Choroid plexus epithelial cell (primary cell): ENCODE measurements at places on chromosomes 4 and X.

DNA sequence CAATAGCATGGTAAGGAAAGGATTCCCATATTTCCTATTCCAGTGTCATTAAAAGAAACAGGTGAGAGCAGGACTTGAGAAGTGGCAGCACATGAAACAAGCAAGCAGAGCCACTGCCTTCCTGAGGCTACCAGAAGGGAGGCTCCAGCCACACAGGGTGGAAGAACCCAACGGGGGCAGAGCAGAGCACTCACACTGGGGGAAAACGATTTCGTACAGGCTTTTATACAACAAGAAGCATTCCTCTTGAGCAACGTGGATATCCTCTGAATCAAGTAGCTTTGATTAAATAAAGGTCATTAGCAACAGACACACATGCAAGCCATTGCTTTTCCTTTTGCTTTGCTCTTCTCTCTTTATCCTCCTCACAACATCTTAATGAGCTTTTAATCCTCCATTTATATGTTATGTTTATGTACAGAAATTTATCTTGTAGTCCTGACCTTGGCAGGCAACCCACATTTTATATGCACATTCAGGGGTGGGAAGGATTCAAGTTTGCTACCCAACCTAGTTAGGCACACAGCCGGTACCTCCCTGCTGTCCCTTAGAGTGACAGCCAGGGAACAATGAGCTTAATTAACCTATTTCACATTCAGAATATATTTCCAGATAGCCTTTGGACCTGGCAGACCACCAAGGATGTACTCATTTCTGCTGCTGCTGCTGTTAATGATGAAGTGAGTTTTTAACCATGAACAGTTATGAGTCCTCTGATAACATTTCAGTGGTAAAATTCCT is 202.1 kb downstream of the ARHGAP24 start:
- DNase-seq: peak; percentile 28

- DNase-seq: no peak
Measured at GRCh38 chr4:152971053-152971452, 34.9 kb downstream of the FHDC1 start.

GRCh38 chr4:23945451-23946017 is 55.7 kb upstream of the PPARGC1A start:
- peak; percentile 75 for DNase-seq

DNA sequence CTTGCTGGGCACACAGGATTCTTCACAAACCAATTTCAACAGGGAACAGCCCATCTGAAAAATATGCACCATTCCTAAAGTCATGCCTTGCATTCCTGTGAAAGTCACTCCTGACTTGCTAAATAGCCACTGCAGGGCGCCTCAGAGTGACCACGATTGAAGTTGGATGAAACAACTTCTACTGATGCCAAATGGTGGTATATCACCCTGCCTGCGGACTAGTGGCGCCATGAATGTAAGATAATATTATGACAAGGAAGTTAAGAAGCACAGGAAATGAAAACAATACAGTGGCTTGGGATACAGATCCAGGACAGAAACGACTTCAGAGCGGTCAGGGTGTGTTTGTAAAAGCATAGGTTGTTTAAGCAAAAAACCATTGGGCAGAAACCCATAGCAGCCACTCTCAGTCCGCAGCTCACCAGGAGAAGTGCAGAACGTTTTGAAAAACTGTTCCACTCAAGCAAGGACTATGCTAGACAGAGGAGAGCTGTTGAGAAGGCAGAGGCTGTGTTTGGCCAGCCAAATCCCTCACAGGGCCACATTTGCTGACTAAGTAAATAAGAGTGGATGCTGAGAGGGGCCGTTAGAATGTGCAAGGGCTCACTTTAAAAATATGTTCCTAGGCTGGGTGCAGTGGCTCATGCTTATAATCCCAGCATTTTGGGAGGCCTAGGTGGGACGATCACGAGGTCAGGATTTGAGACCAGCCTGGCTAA is 250.4 kb downstream of the PTTG2 start:
- DNase-seq: peak; percentile 27

DNA sequence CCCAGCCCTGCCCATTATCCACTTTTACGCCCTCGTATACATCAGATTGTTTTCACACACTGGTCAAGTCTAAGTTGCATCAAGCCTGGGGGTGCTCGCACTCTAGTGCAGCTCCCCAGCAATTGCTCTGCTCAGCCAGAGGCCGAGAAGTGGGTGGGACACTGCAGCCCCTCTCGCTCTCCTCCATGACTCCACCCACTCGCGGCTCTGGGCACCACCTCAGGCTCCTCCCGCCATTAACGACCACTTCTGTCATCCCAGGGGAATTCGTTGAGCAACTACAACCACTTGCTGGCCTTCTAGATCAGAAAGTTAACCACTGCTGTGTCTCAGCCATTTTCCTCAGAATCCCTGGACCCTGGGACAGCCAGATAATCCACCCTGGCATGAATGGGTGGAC is 53.6 kb downstream of the ETNPPL start:
- no peak for DNase-seq

DNA sequence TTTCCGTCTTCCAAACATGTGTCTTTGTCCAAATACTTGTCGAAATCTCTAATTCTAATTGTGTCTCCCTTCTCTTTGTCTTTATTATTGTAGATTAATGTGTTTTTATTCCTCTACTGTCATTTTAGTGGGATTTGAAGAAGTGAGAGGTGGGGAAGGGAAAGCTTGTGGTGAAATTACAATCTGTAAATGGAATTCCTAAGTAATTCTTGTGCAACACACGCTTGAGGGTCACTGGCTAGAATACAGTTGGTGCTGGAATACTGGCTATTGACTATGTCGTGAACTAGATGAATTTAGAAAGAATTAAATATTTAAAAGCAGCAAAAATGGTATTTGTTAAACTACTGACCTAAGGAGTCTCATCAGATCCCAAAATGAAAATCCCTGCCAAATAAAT is 10.7 kb upstream of the FNIP2 start:
- DNase-seq: peak; percentile 43

GRCh38 chrX:130001893-130002292 is 19.5 kb downstream of the BCORL1 start:
- DNase-seq: no peak

DNA sequence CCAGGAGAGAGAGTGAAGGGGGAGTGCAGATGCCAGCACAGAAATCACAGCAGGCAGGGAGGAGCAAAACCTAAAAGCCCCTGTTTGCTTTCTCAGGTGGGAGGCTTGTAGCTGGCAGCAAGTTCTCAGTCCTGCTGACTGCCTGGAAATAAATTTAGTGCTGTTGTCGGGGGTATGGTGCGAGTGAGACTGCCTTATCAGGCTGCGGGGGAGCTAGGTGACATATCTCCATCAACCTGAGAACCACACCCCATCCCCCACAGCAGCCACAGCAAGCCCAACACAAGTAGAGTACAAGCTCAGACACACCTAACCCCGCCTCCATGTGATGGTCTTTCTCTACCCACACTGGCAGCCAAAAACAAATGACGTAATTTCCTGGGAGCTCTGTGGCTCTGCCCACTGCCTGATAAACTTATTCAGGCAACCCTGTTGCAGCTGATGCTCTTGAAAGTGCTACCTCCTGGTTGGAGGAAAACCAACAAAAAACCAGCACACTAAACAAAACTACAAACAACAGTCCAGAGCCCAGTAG is 953.4 kb upstream of the NDST4 start:
- DNase-seq: no peak

GRCh38 chrX:155071694-155072280 is 479 bp downstream of the BRCC3 start:
- peak; percentile 8 for DNase-seq

- DNase-seq: no peak
Measured at GRCh38 chrX:136802515-136802914, 21.8 kb upstream of the ARHGEF6 start.

GRCh38 chrX:53695946-53696549 is 9.5 kb upstream of the HUWE1 start:
- no peak for DNase-seq

DNA sequence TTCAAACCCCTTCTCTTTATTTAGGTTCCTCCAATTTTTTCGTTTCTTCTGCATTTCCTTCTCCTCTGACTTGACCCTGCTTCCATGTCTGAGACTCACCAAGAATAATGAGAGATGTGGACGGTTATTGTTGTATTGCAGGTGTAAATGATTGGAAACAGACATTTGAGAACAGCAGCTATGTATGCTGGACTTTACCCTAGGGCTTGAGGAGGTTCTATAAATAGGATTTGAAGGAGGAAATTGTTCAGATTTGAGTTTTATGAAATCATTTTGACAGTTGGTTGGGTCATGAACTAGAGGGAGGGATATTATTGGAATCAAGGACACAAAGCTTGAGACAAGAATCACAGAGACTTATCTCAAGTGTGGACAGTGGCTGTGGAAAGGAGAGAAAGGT is 614.6 kb upstream of the CPEB2 start:
- DNase-seq: no peak

- no peak for DNase-seq
Measured at GRCh38 chr4:134663742-134664141, 462.2 kb upstream of the PABPC4L start.

DNA sequence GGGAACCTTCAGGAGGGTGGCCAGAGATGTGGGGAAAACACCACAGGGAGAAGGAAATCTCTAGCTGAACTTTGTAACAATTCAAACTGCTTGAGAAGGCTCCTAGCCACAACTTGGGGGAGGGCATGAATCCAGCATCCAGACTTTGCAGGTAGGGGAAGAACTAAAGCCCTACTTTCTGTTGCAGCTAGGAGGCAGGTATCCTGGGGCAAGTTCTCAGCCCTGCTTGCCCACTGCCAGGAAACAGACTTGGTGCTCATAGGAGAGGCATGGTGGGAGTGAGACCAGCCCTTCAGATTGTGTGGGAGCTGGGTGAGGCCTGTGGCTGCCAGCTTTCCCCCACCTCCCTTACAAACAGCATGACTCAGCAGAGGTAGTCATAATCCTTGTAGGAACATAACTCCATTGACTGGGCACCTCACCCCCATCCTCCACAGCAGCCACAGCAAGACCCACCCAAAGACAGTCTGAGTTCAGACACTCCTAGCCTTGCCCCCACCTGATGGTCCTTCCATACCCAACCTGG is 209.5 kb upstream of the CPEB2 start:
- DNase-seq: no peak

- no peak for DNase-seq
Measured at GRCh38 chrX:122252454-122252853, 931.6 kb upstream of the GRIA3 start.

- DNase-seq: peak; percentile 76
Measured at GRCh38 chrX:68710870-68711576, 63.6 kb downstream of the STARD8 start.
